ENCODE measurements at places on chromosomes 3 and 15.
A peak's percentile ranks its signal among the peaks of the same experiment; 100 is the strongest.

DNA sequence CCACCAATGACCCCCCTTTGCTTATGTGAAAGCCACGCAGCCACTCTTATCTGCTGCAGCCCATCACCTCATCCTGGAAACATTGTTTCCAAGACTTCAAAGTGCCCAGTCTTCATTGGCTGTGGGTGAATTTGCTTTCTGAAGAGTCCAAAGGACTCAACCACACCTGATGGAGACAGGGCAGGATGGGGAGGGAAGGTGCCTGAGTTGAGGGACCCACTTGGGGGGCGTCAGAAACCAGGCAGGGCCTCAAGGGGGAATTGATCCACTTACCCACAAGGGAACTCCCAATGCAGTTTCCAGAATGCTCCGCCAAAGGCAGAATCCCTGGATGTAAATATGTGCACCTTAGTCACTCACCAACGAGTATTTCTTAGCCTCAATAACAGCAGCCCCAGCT lies 147.9 kb upstream of the ATP2B2 start:
- no peak for DNase-seq

DNA sequence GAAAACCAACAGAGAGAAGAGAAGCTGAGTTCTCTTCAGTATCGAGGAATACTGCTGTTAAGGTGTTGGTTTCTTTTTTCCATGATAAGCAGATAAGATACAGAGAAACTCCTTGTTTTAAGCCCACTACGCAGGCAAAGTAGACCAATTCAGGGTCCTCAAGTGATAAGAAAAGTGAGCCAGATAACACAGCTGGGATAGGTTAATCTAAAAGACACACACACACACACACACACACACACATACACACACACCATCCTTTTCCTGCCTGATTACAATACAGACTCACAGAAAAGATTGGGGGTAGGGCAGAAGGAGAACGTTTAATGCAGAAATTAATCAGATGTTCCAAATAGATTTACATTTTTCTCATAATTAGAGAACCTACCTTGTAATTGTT lies 6.5 kb upstream of the PHLDB2 start:
- DNase-seq, result no peak

DNA sequence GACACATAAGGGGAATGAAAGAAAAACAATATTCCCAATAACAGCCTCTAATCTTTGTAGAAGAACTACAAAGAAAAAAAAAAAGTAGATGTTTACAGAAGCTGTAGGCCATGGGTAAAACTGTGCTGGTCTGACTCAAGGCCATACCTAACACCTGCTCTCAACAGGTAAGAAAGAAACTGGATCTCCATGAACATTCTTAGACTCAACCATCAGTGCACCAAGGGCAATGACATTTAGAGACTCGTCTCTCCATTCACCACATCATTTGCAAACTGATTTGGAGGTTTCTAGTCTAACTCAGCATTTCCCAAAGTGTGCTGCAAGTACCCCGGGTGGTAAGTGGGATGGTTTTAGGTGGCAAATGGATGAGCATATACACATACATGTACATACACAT lies 164.2 kb downstream of the FOXP1 start:
- DNase-seq, result no peak

GRCh38 chr15:85527895-85528294 lies 147.5 kb downstream of the AKAP13 start:
- DNase-seq, result no peak

GRCh38 chr3:144770281-144770680 lies 798.7 kb downstream of the DIPK2A start:
- no peak for DNase-seq

DNA sequence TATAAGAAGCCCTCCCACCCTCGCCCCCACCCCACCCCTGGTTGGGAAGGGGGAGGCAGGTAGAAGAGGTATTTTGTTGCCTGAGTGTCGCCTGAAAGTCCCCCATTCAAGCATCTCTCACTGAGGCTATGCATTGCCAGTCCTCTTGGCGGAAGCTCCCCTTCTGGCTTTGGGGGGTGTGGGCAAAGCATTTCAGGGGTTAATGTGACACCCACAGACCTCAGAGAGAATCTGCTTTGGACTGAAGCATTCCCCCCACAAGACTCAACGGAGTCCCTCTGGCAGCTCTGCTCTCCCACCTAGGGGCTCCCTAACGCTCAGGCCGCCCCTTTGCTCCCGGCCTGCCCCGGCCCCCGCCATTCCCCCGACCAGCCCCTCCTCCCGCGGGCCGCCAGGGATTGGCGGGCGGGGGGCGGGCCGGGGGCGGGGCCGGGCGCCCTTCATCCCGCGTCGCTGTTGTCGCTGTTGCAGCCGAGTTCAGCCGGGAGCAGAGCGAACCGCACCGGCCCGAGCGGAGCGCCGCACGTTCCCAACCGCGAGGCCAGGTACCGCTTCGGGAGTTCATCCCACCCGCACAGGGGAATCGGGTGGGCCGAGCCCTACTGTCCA lies at the start of gene SLC38A3:
SLC38A3 (plus strand) TSS at position 468 of the 609 bp plus-strand sequence. CDS start 8,929 bp downstream, outside the sequence.
- peak; percentile 46 for DNase-seq

DNA sequence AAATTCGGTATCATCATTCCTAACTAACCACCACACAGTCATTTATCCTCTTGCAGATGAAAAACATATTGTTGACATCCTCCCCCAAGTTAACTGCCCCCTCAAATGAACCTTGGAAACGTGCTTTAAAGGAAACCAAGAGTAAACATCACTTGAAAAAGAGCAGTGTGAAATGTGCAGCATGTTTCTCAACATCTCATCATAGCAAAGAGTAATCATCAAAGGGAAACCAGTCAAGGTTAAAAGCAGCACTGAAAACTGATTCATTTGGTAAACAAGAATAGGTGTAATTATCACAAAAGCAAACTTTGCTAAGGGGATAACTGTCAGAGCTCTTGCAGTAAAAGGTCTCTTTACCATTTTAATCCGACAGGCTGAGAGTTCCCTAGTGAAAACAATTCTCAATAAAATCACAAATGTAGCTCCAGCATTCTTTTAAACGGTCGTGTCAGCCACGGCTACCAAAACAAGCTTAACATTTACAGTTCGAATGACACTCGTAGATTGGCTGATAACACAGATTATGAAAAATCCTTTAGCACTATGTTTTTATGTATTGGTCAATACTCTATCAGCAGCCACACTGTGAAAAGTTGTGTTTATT lies 461.0 kb downstream of the GBE1 start:
- no peak for DNase-seq

DNA sequence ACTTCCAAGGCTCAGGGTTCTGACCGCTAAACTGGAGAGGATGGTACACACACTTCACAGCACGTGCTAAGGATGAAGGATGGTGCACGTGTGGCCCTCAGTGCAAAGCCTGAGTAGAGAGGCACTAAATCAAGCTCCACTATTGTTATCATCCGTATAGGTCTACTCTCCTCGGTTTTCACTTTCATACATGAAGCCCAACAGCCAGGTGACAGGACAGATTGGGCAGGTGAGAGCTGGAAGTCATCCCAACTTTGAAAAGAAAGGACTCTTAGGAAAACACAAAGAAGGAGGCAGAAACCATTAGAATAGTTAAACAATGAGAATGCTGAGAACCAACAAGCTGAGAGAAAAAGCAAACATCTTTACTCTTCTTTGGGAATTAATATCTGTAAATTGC lies 21.1 kb downstream of the MAGI1 start:
- DNase-seq, result no peak

DNA sequence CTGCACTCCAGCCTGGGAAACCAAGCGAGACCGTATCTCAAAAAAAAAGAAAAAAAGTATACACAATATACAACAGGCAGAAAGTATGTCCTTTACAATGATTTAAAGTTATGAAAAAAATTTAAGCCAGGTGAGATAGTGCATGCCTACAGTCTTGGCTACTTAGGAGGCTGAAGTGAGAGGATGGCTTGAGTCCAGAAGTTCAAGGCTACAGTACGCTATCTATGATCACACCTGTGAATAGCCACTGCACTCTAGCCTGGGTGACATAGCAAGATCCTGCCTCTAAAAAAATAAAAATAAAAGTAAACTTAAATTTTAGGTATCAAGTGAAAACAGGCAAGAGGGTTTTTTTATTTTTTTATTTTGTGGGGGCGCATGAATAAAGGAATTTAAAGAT lies 3.1 kb upstream of the KNSTRN start:
- DNase-seq, result no peak

- no peak for DNase-seq
Observed at GRCh38 chr3:43894176-43895049, 203.7 kb downstream of the ABHD5 start.

- no peak for DNase-seq
Observed at GRCh38 chr3:48709051-48709461, 8.0 kb downstream of the IP6K2 start.

- DNase-seq, result no peak
Observed at GRCh38 chr3:25513642-25514266, 85.7 kb downstream of the RARB start.

DNA sequence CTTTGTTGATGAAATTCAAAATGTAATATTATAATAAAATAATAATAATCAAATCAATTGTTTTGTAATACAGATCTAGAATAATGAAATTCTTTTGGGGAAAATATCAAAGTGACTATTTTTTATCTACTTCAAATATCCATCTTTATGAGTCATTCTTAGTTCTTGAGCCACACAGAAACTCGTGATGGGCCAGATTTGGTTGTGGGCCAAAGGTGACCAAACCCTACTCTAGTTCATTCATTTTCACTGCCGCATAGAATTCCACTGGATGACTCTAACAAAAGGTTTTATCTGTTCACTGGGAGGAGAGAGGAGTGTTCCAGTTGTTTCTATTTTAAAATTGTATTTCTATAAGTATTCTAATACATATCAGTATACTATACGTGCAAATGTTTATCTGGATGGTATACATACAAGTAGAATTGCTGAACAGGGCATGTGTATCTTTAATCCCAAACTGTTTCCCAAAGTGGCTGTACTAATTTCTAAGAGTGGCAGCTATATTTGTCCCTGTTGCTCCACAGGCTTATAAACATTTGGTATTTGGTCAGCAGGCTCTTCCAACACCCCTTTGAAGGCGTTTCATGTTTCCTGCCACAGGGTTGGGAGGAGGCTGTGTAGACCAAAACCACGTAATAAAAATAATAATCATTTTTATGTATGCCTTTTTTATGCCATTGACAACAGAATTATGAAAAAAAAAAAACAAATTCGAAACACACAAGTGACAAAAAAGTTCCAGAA lies 7.3 kb upstream of the RTP3 start:
- no peak for DNase-seq

- DNase-seq, result no peak
Observed at GRCh38 chr3:141261472-141262307, 30.1 kb downstream of the PXYLP1 start.

- no peak for DNase-seq
Observed at GRCh38 chr3:161672478-161672877, 175.9 kb downstream of the OTOL1 start.

DNA sequence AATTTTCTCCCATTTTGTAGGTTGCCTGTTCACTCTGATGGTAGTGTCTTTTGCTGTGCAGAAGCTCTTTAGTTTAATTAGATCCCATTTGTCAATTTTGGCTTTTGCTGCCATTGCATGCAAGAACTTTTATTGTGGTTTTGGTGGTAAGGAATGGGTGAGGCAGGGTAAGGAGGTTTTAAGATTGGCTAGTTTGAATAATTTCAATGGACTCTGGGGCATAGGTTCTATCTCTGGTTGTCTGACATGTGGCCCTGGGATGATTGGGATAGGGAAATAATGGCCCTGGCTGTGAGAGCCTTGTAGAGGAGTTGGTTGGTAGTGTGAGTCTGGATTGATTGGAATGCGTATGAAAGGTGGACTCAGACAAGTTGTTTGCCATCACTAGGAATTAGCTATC lies 38.0 kb downstream of the SEC22A start:
- DNase-seq, result no peak

- DNase-seq, result no peak
Observed at GRCh38 chr3:133125171-133125570, 87.0 kb downstream of the TMEM108 start.

DNA sequence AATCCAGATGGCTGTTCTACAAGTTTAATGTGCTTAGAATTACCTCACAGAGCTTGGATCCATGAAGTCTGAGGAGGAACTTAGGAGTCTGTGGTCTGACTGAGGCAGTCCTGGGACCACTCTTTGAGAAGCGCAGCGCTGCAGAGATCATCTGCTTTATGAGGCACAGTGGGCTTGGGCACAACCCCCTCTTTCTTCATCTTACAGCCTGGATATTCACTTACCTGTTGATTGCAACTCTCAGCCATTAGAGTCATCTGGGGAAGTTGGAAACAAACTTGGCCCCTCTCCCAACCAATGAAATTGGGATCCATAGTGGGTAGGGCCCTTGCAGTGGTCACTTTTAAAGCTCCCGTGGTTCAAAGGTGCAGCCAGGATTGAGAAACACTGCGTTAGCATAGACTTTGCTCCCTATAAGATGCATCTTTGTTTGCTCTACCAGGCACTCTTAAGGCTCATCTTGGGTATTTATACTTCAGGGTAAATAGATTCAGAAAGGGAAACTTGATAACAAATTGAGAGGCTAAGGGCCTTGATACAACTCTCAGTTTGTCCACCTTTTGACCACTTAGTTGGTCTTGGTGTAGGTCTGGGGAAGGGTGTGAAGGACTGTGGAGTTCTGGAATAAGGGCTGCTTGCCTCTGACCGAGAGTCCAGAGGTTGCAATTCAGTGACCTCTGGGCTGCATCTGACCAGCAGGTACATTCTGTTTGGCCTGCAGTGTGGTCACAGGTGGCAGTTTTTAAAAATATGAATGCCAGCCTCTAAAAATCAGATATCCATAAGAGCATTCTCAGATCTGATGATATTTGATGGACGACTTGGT lies 22.8 kb downstream of the FEM1B start:
- no peak for DNase-seq

DNA sequence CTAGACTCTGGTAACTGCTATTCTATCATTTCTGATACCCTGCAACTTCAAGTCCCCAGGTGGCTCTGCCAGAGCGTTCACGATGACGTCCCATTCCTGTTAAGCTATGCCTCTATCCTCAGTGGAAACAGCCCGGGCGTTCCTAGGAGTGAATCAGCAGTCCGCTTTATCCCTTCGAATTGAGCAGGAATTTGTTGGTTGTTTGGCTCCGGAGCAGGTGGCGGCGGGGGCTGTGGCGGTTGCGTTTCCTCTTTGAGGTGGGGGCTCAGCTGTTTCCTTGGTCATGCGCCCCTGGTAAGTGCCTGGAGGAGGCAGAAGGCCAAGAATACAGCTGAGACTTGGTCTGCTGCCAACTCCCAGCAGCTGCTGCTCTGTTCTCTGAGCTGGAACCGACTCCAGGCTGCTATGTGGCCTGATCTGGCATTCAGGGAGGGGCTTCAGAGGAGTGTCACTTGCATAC lies 25.2 kb downstream of the ARPP21 start:
- DNase-seq, result peak; percentile 84

DNA sequence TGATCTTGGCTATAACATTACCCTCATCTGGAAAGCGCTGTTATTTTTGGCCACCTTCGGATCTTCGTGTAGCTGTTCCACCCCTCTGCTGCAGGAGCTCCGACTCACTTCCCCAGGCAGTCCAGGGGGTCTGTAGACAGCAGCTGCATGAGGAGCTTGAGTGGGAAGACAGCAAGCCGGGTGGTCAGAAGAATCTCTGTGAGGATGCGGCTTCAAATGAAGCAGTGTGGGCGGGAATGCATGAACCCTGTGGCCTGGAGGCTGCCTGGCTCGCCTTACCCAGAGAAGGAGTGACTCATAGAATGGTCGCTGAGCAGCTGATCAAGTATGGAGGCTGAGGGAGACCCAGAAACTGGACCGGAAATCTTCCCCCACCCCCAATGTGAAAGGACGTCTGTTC lies 45.2 kb upstream of the NR2F2 start:
- no peak for DNase-seq

GRCh38 chr3:42174679-42175385 lies 83.7 kb downstream of the TRAK1 start:
- no peak for DNase-seq
